ENCODE measurements at places on chromosomes 11 and 22.

DNA sequence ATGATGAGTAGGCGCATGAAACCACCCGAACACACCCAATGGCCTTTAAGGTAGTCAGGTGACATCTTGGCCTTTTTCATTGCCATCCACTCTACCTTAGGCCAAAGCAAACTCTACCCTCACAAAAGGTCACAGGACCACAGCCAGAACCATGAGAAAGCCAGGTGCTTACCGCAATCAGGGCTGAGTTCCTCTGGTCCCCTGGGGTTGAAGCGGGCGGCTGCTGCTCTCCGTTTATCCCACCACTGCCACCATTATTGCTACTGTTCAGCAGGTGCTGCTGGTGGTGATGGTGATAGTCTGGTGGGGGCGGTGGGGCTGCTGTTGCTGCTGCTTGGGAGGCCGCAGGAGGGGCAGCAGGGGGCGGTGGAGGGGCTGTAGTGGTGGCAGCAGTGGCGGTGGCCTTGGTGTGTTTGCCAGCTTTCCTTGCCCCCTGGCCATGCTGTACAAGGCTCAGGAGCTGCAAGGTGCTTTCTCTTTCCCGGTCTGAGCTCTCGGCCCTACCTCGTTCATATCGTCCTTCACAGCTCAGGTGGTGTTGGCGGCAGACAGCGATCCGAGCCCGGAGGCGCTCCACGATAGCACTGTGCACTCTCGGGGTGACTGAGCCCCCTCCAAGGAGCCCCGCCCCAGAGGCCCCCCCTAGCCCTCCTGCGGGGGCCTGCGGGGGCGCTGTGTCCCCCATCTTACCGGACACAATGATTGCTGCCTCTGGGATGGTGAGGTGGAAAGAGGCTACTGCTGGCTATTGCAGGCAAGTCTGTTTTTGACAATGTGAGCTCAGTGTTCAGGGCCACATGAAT, 1.6 kb downstream of the MAML2 start:
- DNase-seq: no peak

GRCh38 chr11:87628957-87629356, 546.3 kb downstream of the RAB38 start:
- DNase-seq: no peak

DNA sequence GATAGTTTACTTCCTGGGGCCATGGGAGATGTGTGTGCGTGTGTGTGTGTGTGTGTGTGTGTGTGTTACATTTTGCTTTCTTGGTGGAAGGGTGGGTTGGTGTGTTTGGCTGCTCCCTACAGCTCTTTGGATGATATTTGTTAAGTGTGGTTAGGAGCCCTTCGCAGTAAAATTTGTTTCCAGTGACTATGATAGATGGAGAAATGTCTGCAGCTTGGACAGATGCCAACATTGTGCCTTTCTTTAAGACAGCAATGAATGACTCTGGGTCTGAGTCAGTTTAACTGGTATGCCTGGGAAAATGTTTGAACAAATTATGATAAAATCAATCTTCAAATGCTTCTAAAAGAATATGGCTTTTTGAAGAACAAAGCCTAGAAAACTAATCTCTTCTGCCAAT, 102.7 kb upstream of the TRPC6 start:
- DNase-seq: peak; percentile 97

- no peak for DNase-seq
Observed at GRCh38 chr22:17137861-17138425, 16.8 kb upstream of the TMEM121B start.

- DNase-seq: no peak
Observed at GRCh38 chr11:66181632-66182315, 86.7 kb upstream of the RAB1B start.

DNA sequence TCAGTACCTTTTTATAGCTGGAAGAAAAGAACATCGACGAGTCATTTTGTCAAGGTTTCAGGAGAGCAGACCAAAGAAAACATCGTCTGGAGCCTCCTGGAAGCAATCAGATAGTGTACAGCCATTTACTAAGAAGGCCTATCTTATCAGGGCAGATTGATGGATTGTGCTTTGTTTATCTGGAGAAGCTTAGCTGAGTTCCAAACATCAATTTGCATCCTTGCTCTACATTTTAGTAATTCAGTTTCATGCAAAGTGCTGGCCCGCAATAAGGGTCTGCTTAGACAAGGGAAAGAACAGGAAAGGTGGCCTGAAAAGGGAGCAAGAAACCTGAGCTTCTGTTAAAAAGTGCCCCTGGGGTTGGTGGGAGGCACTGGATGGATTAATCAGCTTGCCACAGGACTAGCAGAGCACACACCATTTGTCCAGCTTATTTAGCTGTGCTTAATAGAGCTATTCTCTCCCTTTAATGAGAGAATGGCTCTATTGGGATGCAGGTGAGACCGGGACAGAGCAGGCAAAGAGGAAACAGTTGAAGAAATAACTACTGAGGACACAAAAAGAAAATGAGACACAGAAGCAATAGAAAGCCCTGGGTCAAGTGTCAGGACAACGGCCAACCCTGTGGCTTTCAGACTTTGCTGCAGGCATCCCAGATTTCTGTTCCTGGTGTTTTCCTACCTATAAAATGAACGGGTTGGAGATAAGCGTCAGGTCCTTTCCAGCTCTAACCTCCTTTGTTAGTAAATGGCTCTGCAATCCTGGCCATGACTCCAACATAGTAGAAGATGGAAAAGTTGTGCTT, 122.1 kb upstream of the TTC12 start:
- no peak for DNase-seq

DNA sequence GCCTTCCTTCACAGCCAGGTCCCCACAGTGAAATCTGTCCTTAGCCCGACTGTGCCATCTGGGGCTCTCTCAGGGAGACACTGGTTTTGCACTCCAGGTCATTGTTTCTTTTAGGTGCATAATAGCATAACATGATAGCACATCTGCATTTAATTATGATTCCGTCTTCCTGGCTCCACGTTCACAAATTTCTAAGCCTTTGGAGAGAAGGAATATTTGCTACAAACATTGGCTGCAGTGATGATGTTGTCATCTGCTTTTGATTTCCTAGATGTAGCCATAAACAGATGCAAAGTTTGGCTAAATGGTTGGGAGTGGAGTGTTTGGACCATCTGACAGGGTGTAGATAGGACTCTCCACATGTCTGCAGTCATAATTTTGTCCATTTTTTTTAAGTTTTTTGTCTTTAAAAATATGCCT, 12.0 kb upstream of the CAT start:
- no peak for DNase-seq

DNA sequence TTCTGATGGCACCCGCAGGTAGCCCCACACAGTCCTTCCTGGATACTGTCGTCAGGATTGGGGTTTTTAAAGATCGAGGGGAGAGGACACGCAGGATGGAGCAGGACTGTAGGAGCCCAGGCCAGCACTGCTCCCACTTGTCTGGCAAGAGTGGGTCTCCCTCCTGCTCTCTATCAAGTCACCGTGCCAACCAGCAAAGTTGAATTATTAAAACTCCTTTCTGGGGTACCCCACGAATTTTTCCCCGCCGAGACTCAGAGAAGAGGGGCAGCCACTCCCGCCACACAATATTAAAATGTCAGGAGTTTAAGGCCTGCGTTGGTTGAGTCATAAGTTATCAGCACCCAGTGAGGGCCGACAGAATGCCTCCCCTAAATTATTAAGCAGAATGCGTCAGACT, 10.1 kb downstream of the LMO1 start:
- DNase-seq: no peak

DNA sequence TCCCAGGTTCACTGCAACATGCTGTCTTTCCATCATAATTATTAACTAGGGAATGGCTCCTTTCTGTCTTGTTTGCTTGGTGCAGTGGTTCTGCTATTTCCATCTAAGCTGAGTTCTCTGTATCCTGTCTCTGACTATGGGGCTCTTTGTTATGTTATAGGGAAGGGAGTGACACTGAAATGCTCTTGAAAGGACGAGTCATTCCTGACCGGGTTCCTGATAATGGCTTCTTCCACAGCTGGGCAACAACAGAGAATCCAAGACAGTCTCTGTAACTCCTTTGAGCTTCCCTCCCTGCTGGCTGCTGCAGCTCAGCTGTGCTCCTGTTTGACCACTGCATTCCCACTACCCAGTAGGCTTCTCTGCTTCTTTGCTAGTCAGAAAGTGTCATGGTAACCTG, 24.1 kb downstream of the OR2AT4 start:
- DNase-seq: no peak

DNA sequence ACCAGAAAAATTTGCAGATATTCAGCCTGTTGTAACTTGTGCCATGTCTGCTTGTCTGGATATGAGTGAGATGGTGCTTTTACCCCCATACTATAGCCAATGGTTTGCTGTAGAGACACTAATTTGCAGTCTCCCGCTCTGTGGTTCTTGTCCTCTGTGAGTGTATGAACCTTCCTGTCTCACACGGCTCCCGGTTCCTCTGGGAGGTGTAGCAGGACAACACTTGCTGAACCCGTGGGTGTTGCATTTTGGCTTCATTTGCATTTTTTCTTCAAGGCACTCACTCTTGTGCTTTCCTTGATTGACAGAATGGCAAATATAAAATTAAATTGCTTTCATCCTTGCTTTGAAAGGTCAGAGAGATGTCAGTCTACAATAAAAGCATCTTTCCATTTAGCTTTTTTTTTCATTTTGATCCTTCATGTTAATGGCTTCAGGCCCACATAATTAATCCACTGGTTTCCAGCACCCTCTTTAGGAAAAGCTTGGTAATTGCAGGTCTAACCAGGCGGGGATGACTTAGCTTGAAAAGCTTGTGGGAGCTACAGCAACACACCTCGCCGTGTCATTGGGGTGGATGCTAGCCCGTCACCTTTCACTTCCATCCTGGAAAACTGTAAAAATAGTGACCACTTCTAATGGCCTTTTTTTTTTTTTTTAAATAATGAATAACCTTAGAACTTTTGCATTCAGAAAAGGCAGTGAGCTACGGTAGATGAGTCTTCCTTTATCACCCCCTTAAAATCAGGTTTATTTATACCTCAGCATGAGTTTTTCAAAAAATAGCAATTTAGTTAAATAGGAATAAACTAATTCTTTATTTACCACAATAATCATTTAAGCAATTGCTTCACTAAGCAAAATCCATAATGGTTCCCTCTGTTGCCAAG, 27.4 kb upstream of the ST14 start:
- DNase-seq: peak; percentile 95

- DNase-seq: no peak
Observed at GRCh38 chr11:102685338-102685737, 20.2 kb downstream of the MMP27 start.

DNA sequence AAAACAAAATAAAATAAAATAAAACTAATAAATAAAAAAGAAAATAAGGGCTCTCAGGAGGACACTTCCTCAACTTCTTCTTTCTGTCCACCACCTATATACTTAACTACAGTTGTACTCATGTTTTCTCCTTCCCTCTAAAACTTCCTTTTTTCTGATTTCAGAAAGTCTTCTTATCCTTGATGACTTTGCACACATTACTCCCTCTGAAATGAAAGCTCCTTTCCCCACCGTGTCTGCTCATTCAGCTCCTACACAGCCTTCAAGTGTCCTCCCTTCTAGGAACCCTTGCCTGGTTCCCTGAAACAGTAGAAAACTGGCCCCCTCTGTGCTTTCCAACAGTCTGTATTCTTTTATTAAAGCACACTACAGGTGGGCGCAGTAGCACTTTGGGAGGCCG, 18.3 kb upstream of the DDX17 start:
- DNase-seq: no peak

DNA sequence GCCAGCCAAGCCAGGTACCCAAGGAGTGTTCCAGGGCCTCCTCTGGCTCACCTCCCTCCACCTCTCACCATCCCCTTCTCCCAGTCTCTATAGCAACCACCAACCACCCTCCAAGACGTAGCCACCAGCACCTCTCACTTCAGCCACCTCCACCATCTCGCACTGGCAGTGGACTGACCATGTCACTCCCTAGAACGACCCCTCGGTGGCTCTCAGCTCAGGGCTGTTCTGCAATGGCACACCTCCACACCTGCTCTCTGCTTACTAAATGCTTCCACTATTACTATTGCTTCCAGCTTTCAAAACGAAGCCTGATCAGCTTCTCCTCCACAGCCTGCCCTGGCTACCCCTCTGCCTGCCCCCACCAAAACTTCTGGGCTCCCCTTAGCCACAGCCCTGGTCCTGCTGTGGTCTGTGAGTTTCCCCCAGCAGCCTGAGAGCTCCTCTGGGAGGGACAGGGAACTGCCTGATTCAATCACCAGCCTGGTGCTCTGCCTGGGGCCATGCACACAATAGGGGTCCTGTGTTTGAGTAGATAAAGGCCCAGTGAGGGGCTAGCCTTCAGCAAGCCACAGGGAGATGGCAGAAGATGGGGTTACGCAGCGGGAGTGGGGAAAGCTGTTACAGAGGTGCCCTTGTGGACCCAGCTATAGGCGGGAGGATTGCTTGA, 17.5 kb upstream of the CBX7 start:
- DNase-seq: no peak

GRCh38 chr11:66564984-66565383, 3.4 kb downstream of the CTSF start:
- DNase-seq: no peak

DNA sequence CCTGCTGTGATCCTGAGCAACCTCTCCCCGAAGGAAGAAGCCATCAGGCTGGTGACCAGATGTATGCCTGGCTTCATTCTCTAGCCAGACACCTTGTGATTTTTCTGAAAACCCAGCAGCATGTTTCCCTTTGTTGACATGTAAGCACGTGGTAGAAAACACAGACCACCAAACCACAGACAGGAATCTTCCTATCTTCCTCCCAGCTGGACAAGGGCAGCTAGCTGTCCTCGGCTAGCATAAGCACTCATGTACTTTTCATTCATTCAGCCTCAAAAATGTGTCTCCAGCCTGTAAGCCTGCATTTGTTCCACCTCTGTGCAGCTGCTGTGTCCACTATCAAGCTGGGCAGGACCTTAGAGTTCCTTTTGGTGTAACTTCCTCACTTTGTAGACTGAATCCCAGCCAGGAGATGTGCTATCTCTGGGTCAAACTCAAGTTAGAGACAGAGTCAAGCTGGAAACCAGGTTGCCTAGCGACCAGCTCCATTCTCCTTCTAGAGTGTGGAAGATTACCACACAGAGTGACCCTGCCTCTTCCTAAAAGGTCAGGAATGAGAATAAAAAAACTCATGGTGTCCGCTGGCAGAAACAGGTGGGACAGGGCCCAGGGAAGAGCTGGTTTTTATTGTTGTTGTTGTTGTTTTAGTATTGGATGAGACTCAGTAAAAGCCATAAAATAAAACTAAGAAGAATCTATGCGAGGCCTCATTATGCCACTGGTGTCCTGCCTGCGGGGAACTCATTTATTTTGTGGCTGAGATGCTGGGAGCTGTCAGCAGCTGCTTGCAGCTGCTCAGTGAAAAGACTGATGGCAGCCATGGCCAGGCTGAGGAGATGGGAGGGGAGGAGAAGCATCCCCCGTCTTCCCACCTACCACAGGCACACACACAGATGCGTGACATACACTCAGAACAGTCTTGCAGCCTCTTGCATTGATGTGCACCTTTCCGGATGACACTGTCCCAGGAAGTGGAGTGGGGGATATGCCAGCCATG, 7.4 kb upstream of the CLMP start:
- DNase-seq: no peak

GRCh38 chr22:29148826-29149225, 56.9 kb upstream of the EMID1 start:
- DNase-seq: no peak

All from HT-29 (cell line).